ENCODE measurements at places on chromosomes 1 and 21.

GRCh38 chr1:31880957-31881687, 57.0 kb downstream of the PTP4A2 start:
- no peak for DNase-seq

DNA sequence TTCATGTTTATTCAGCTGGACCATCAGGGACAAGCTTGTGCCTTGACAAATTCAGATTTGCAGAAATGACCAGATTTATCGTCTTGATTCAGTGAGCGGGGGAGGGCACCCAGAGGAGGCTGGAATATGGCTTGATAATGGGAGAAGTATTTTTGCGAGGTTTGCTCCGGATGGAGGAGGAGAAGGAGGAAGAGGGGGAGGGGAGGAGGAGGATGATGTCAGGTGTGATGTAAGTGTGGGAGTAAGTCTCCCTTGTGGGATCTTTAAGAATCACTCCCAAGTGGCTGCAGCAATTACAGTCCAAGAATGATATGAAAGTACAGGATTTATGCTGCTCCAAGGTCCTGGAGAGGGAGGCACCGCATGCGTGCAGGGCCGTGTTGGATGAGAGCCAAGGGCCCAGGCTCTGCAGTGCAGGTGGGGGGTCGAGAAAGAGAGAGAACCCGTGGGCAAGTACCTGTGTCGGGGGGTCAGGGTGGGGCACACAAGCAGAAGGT, 5.6 kb upstream of the ZNF496 start:
- no peak for DNase-seq

DNA sequence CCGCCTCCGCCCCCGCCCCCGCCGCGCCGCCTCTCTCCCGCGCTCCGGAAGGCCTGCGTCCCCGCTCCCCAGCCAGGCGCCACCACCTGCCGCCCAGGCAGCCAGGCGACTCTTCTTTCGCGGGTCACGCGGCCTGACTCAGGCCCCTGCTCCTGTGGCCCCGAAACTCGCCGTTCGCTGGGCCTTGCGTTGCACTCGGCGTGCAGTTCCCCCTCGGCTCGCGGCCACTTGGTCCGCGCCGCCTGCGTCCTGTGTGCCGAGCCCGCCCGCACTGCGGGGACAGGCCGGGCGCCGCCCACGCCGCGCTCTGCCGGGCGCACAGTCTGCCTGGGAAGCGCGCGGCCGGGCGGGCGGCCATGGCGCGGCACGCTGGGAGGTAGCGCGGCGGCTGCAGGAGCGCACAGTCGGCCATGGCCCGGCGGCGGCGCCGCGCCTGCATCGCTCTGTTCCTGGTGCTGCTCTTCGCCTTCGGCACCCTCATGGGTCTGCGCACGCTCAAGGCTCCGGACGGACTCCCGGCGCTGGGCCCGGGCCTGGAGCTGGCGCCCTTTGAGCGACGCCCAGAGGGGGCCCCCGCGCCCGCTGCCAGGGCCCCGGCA, at the start of gene MANEAL:
TSS of gene MANEAL (plus strand) at position 75 of the 599 bp plus-strand sequence. CDS start at position 411, 336 bp downstream.
- DNase-seq = peak; percentile 18

- DNase-seq = no peak
Observed at GRCh38 chr1:220219136-220219442, 53.2 kb downstream of the RAB3GAP2 start.

DNA sequence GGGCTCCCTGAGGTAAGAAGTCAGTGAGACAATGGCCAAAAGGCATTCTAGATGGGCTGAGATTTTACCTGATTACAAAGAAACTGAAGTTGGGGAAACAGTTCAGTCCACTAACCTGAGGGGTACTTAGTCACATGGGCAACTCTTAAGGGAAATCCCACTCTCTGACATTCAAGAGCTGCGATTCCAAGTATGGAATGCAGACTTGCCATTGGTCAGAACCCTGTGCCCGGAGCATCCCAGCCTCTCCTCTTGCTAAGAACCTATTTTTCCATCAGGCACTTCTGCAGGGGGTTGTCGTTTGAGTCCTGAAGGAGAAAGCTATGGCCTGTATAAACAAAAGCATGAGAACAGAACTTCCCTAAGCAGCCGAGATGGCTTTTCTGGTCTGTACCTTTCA, 434.9 kb upstream of the DAB1 start:
- DNase-seq = no peak

- DNase-seq = no peak
Observed at GRCh38 chr21:17269760-17270159, 243.1 kb upstream of the CXADR start.

DNA sequence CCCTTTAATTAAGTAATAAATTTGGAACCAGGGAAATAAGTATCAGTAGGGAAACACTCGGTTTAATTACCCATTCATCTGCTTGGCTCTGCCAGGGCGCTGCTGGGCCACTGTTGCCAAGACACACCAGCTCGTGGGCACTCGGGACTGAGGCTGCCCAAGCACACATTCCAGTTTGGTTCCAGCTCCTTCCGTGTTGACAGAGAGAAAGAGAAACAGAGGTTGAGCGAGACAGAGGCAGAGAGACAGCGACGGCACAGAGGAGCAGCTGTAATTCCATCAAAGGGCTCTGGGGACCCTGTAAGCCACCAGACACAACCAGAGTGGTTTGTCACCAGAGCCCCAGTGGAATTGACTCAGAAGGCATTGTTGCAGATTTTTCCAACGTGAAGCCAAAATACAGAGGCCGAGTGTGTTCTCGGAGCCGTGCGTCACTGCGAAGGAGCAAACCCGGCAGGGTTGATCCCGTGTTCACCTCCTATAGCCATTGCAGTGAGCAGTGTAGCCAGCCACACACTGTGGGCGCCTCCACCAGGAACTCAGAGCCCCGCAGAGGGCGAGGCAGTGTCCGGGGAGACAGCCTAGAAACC, 33.5 kb downstream of the SYF2 start:
- DNase-seq = no peak

DNA sequence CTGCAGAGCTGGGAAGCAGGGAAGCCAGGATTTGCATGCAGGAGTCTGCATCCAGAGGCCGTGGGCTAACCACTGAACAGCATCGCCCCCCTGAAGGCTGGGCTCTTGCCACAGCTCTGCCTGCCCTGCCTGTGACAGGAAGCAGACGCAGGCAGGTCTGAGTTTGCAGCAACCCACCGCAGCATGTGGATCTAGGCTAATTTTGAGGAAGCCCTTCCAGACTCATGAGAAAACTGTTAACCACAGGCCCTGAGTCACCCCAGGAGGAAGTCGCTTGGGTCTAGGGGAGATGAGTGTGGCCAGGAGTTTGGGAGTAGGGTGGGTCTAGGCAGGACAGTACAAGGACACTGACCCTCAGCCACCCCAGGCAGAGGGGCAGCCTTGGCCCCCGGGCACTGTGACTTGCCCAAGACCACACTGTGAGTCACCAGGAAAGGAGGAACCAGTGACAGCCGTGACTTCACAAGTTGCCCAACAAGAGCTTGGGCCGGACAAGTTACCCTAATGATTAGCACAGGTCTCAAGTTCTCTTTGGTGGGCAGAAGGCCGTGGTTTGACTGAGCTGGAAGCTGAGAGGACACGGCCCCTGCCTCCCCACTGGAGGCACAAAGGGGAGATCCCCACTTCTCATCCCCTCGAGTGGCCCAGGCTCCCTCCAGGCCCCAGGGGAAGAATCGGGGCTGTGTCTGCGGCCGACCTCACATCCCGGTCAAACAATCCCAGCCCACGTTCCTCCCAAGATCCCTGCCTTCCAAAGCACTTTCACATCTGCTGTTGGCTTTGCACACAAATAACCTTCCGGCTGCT, 826 bp downstream of the LAPTM5 start:
- no peak for DNase-seq

DNA sequence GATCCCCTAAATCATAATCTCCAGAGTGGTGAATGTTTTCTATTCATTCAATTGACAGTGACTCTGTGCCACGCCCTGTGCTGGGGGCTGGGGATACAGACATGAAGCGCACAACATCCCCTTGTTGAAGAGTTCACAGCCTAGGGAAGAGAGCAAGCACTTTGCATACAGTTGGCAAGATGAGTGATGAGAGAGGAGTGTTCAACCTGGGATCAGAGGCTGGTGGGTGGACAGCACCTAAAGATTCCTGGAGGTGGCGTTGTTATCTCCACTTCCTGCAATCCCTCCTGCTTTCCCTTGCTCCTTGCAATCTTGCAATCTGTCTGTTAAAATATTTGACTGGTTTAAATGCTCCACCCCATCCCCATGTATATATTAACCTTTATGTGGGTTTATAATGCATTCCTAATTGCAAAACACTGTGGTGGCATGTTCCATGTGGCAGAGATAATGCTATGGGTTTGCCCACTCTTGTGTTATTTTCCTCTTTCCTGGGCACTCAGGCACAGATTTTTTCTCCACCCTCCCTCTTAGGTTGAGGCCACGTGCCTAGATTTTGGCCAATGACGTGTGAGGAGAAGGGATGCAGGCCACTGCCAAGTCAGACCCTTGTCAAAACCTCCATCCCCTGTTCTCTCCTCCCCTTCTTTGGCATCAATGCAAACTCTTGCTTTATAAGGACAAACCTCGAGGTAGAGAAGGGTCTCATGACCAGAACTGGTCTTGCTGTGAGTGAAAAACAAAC, 36.2 kb upstream of the GADD45A start:
- DNase-seq = no peak

DNA sequence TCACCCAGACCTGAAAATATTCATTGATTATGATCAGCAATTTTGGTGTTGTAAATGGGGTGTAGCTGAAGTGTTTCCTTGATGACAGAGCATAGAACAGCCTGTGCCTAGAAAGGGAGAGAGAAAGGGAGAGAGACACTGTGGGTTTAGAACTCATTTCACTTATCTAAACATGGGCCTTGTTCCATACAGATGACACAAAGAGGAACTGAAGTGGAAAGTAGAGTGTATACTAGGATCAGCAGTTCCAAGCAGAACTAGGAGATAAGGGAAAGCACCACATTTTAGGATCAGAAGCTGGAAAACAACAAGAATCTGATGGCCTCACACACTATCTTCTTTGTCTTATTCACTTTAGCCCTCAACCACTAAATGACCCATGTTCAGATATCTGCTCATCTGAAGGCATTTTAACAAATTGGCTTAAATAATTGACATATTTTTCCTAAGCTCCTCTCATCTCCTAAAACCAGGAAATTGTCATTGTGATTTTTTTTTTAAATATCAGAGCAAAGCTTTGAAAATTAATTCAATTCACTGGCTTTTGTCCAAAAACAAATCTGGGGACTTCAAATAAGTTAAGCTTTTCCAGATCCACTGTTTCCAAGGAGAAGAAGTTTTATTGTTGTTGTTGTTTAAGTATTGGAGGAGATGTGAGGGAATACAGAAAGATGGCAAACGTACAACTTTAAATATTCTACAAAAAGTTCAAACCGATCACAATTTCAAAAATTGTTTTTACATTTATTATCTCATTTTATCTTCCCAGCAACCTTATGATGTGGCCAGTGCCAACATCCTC, 103.8 kb downstream of the LYPLAL1 start:
- no peak for DNase-seq

DNA sequence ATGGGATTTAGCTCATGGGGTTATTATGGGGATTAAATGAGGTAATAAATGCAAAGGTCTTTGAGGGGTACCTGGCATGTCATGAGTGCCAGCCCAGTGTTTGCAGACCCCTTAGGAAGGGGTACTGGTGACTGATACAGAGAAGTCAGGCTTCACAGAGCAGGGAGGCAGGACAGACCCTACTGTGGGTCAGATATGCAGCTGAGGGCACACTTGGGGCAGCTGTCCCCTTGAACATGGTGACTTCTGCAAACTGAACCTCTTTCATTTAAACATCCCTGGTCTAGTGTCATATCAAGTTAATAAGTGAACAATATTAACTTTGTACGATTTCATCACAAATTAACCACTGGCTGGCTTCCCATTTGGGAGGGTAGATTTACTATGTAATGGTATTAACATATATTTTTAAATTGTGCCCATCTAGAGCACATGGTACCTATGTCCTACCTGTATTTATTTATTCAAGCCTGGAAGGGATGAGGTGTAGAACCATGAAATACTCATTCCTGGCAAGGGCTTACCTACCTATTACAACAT, 25.9 kb downstream of the STPG1 start:
- no peak for DNase-seq

DNA sequence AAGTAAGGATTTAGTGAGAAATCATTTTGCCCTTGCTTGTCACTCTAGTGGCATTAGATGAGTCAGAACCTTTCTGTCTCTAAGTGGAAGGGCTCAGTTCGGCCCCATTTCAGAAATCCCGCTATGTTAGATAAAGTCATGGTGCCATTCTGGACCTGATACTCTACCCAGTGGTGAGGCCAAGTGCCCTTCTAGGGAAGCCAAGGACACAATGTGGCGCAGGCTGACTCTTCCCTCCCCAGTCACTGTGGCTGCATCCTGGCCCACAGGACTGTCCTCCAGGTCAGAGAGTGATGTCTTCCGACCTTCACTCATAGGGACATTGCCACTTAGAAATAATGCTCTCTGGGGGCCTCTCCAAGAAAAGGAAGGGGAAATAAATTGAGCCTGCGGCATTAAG, 48.3 kb upstream of the MTR start:
- DNase-seq = no peak

DNA sequence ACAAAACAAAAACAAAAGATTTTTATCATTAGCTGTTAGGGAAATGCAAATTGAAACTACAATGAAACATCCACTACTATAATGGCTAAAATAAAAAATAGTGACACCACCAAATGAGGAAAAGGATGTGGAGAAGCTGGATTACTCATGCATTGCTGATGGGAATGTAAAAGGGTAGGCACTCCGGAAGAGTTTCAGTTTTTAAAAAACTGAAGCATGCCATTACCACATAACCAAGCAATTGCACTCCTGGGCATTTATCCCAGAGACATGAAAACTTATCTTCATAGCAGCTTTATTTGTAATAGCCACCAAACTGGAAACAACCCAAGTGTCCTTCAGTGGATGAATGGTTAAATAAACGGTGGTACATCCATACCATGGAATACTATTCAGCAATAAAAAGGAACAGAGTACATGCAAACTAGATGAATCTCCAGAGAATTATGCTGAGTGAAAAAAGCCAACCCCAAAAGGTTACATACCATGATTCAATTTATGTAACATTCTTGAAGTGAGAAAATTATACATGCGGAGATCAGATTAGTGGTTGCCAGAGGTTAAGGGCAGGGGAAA, 14.5 kb upstream of the CFAP298 start:
- DNase-seq = no peak

- DNase-seq = no peak
Observed at GRCh38 chr1:174000371-174000770, 21.8 kb downstream of the RC3H1 start.

DNA sequence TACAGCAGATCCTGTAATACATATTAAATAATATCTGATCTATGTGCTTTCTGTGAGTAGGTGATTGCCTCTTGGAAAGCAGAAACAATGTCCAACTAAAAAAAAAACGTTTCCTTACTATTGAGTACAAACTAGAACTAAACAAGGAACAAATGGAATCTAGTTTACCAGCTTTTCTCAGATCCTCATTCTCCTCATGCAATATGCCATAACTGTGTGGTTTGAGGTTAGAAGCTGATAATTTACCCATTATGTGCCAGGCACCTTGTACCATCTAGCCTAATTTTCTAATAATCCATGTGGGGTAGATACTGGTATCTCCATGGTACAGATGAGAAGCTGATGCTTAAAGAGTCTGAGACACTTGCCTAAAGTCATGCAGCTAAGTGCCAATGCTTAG, 154.7 kb downstream of the PTGER3 start:
- DNase-seq = no peak

Measured in activated naive CD4-positive, alpha-beta T cell (primary cell).